ENCODE measurements at places on chromosomes 13 and 19.

GRCh38 chr13:46288570-46289259 is 77.0 kb downstream of the LRRC63 start:
- no peak for DNase-seq

DNA sequence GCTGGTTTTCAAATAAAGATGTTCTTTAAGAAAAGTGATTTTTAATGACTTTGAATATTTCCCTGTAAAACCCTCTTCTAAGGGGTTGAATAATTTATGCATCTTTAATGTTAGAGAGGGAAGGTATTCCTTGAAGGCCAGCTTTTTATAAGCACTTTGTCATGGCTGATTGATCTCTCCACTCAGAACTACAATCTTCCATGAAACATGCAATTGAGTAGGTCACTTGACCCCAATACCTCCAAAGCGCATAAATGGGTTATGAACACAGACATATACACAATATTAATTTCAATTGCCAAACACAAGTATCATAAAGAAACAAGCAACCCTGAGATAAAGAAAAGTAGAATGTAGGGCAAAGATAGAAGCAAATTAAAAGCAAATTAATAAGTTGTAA is 359.9 kb downstream of the MTUS2 start:
- no peak for DNase-seq

DNA sequence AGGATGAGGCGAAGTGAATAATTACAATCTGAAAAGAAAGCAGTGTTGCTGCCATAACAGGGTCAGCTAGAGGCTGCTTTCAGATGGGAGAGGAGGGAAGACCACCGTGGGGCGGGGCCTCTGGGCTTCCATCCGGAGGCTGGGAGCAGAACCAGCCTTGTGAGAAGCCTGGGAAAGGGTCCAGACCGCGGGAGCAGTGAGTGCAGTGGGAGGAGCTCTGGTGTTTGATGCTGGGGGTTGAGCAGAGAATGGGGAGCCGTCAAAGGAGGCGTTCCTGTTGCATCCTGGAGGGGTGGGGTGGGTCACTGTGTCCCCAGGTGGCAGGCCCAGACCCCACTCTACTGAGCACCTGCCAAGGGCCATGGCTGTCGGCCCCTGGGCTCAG is 18.1 kb downstream of the NKPD1 start:
- DNase-seq, result no peak

GRCh38 chr19:33815380-33816340 is 19.0 kb downstream of the KCTD15 start:
- DNase-seq, result no peak

Measured in naive thymus-derived CD8-positive, alpha-beta T cell (primary cell).